ENCODE measurements at places on chromosomes 4 and X. TPM values are rescaled to one million over a fixed set of nuclear protein-coding genes. Genes with fewer than 3 reads are reported as not detected.

The SSX4B gene
- total RNA-seq = not detected

The CENPVL3 gene
- not detected for total RNA-seq

The ATP8A1 gene
- total RNA-seq = 52.9 TPM

The SRPX gene
- total RNA-seq = not detected

The TRIM75 gene
- total RNA-seq = not detected

The MAGEE2 gene
- not detected for total RNA-seq

DNA sequence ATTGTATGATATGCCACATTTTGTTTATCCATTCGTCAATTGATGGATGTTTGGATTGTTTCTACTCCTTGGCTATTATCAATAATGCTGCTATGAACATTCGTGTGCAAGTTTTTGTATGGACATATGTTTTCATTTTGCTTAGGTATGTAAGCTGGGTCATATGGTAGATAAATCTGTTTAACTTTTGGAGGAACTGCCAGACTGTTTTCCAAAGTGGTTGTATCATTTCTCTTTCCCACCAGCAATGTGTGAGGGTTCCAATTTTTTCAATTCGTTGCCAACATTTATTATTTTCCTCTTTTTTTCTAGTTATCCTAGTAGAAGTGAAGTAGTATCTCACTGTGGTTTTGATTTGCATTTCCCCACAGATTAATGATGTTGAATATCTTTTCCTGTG lies 71.8 kb downstream of the DIAPH2 start:
- no peaks in the 10 kb centered on the region for H3K36me3 ChIP-seq
- no peak overlapping the region for H3K4me3 ChIP-seq
- H3K27me3 ChIP-seq = peaks cover under 1% of the 10 kb centered on the region
- no peak for DNase-seq
- no peaks in the 10 kb centered on the region for H3K4me1 ChIP-seq

GRCh38 chr4:103098756-103099440 lies 736 bp downstream of the BDH2 start:
- peak overlapping the region; percentile 76 for H3K27ac ChIP-seq
- no peak for DNase-seq
- H3K27me3 ChIP-seq = no peaks in the 10 kb centered on the region
- H3K4me1 ChIP-seq = peaks cover 9% of the 10 kb centered on the region
- H3K36me3 ChIP-seq = no peaks in the 10 kb centered on the region

DNA sequence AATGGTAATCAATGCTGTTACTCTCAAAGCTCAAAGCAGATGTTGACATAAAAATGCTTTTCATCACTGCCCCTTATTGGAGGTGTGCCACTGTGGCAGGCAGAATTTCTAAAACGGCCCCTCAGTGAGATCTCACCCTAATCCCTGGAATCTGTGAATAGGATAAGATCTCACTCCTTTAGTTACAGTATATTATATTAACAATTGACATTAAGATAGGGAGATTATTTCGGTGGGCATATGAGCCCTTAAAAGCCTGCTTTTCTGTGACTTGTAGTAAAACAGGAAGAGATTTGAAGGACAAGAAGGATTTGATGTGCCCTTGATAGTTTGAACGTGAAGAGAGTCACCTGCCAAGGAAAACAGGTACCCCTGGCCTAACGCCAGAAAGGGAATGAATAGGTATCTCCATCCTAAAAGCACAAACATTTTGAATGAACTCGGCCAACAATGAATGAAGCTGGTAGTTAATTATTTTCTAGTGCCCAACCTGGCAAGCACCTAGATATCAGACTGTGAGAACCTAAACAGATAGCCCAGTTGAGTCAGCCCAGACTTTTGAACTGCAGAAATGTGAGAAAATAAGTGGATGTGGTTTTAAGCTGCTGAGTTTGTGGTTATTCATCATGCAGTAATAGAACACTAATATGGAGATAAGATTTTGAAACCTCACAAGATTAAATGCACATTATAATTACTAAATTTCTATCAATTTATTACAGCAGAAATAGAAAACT lies 881.6 kb downstream of the PCDH18 start:
- peak overlapping the region; percentile 78 for H3K27ac ChIP-seq
- H3K27me3 ChIP-seq = no peaks in the 10 kb centered on the region
- peaks cover 10% of the 10 kb centered on the region for H3K4me1 ChIP-seq
- H3K36me3 ChIP-seq = no peaks in the 10 kb centered on the region

GRCh38 chrX:31547416-31547815 lies 475.6 kb upstream of the FTHL17 start:
- no peak overlapping the region for H3K4me3 ChIP-seq
- no peaks in the 10 kb centered on the region for H3K36me3 ChIP-seq
- no peak for DNase-seq
- no peaks in the 10 kb centered on the region for H3K27me3 ChIP-seq
- no peaks in the 10 kb centered on the region for H3K4me1 ChIP-seq

DNA sequence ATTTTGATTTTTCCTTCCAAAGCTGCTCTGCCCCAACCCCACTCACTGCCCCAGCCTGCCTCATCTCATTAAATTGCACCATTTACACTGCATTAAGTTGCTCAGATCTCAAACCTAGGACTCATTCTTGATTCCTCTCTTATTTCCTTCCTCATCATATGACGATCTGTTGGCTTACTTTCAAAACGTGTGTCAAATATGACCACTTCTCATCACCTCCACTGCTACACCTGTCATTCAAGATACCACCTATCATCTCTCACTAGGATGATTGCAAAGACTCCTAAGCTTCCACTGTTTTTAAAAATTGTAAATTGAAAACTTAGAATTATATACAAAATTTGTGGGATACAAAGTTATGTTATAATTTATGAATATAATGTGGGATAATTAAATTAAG lies 147.1 kb downstream of the DCK start:
- no peak for DNase-seq
- H3K4me3 ChIP-seq = no peak overlapping the region
- H3K36me3 ChIP-seq = peaks cover 5% of the 10 kb centered on the region
- peaks cover 13% of the 10 kb centered on the region for H3K4me1 ChIP-seq
- H3K27me3 ChIP-seq = no peaks in the 10 kb centered on the region

DNA sequence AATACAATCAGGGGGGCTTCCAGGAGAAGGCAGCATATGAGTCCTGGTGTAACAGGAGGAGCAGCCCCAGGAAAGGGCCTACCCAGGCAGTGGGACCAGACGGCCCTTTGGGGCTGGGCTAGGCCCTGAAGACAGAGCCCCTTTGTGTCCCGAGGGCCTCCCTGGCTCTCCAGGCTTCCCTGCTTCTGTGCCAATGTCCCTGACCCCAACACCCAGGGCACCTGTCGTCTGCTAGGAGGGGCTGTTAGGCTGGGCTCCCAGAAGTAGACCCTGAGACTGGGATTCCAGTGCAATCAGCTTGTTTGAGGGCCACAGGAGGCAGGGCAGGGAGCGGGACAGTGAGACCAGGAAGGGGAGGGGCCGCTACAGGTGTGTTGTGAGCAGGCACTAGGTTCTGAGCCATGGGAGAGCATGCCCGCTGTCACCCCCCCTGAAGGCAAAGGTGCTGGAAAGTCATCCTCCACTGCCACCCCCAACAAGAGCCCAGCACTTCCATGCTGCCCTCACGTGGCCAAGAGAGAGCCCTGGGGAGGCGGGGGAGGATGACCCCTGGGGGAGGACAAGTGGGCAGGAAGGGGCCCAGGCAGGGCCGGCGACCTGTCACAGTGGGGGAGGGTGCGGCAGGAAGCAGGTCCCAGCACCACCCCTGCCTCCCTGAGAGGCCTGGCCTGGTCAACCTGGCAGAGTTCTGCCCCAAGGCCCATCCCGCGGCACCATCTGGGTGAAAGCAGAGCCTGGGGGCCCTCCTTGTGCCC lies 64.8 kb downstream of the ADRA2C start:
- no peak for DNase-seq
- H3K4me3 ChIP-seq = no peak overlapping the region
- no peaks in the 10 kb centered on the region for H3K4me1 ChIP-seq
- H3K36me3 ChIP-seq = no peaks in the 10 kb centered on the region
- H3K27ac ChIP-seq = no peak overlapping the region

DNA sequence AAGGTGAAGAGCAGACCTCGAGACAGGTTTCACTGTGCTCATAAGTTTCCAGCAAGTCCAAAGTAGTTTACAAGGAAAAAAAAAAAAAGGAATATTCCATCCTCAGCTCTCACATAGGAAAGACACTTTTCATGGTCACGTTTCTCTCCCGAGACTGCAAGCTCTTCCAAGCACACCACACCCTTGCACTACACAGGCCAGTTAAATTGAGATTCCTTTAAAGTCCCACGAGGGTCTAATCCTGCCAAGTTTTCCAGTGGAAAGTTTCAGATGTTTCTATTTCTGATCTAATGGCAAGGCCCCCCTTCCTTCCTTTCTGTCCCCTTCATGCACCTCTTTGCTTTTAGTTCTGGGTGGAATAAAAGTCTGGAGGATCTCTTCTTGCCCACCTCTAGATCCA lies 67.9 kb upstream of the PCDH19 start:
- no peaks in the 10 kb centered on the region for H3K36me3 ChIP-seq
- no peaks in the 10 kb centered on the region for H3K4me1 ChIP-seq
- DNase-seq = no peak
- no peak overlapping the region for H3K27ac ChIP-seq

DNA sequence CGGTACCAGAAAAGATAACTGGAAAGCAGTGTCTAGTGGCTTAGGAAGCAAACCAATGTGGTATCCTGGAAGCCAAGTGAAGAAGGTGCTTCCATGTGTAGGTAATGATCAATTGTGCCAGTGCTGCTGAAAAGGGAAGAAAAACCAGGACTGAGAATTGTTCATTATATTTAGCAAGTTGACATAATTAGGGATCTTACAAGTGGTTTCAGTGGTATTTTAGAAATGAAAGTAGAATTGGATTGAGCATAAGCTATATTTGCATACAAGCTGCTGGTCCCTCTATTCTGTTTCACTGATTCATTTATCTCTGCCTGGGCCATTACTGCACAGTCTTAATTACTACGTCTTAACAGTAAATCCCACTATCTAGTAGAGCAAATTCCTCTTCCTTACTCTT lies 32.3 kb downstream of the PRDM8 start:
- no peaks in the 10 kb centered on the region for H3K36me3 ChIP-seq
- no peak overlapping the region for H3K27ac ChIP-seq
- no peak overlapping the region for H3K4me3 ChIP-seq
- peaks cover 12% of the 10 kb centered on the region for H3K27me3 ChIP-seq

DNA sequence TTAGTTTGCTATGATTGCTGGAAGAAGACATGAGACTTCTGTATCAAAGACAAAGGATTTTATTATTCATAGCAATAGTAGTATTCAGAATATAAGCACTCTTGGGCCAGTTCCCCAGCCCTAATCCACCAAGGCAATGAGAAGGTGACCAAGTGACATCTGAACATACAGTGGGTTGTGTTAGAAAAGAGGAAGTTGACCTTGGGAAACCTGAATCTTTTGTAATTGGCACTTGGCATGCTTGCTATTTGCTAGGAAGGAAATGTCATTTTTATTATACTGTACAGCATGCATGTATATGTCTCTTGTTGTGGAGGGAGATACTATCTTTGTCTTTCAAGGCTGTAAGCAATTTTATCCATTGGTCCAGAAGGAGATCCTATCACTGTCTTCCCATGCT lies 216.1 kb upstream of the FAT1 start:
- H3K36me3 ChIP-seq = peaks cover 6% of the 10 kb centered on the region
- no peak overlapping the region for H3K27ac ChIP-seq
- no peak overlapping the region for H3K4me3 ChIP-seq
- H3K4me1 ChIP-seq = no peaks in the 10 kb centered on the region
- H3K27me3 ChIP-seq = no peaks in the 10 kb centered on the region

- no peak for DNase-seq
- H3K27ac ChIP-seq = peak overlapping the region; percentile 98
- H3K27me3 ChIP-seq = no peaks in the 10 kb centered on the region
- H3K4me3 ChIP-seq = peak overlapping the region; percentile 99
- peaks cover 24% of the 10 kb centered on the region for H3K4me1 ChIP-seq
These were observed 1.4 kb downstream of the COQ2 start for GRCh38 chr4:83283181-83283580.

GRCh38 chr4:145774473-145774872 lies 94.5 kb downstream of the C4orf51 start:
- peaks cover 16% of the 10 kb centered on the region for H3K36me3 ChIP-seq
- DNase-seq = no peak
- no peak overlapping the region for H3K4me3 ChIP-seq
- H3K27me3 ChIP-seq = no peaks in the 10 kb centered on the region

- DNase-seq = no peak
- peaks cover 21% of the 10 kb centered on the region for H3K4me1 ChIP-seq
- H3K27ac ChIP-seq = no peak overlapping the region
- no peaks in the 10 kb centered on the region for H3K27me3 ChIP-seq
- H3K4me3 ChIP-seq = no peak overlapping the region
These were observed 52.2 kb downstream of the DCUN1D4 start for GRCh38 chr4:51895158-51895557.

DNA sequence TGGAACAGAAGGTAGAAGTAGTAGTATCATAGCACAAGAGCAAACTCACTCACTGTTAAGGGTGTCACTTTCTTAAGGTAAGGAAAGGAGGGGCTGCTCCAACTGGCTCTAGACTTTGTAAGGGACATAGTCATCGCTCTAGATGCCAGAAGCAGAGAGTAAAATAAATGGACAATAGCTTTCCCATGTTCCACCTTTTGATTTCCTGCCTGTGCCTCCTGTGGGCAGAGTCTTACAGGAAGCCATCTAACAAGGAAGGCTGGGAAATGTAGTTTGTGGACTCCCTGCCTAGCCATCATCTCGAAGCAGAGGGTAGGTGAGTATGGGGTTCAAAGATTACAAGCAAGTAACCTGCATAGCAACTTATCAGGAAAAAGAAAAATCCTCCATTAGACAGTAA lies 1.7 kb upstream of the METTL14 start:
- H3K4me3 ChIP-seq = no peak overlapping the region
- DNase-seq = no peak
- H3K27me3 ChIP-seq = no peaks in the 10 kb centered on the region
- no peak overlapping the region for H3K27ac ChIP-seq

Measured in natural killer cell treated with Interleukin-12 subunit alpha and Interleukin-12 subunit beta and Interleukin-15 and Interleukin-18, amount 100 ng/mL, for 72 hours (primary cell).